NCI-H1105 (cell line): ENCODE measurements at places on chromosomes 3 and 15.

DNA sequence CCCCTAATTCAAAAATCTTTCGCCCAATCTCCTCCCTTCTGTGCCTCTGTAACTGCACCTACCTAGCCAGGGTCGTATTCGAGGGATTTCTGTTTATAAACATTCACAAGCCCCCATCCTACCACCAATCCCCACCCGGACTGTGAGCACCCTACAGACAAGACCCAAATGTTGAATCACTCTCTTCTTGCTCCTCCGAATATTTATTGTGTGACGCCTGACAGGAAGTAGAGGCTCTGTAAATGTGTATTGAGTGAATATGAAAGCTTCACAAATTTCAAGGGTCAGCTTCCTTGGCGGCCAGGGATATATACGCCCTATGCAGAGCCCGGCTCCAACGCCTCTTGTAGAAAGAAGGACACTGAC, 1.6 kb downstream of the BDH1 start:
- no peak for DNase-seq

DNA sequence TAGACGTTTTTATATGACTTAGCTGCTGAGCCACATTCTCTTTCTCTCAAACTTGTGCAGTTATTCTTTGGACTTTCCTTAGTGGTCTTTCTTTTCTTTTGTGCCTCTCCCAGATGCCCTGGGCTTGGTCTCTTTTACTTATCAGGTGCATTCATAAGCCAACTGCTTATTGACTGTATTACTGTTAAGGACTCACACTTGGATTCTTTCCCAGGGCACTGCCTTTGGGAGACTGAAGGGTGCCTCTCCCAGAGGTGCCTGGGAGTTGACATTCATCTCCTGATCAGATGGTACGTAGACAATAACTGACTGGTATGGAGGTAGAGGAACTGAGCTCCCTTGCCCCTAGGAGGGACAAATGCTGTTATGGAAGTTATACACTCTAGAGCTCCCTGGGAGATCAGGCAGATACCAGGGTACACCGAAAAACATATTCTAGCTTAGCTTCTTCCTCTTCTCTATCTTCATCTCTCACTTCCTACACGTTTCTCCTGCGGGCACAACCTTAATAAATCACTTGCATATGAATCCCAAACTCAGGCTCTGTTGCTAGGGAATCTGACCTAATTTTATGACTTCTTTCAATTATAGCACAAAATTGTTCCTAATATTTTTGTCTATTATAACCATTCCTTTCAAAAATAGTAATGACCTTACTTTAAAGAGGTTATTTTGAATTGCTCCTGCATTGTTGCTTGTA, 24.7 kb downstream of the PARP15 start:
- DNase-seq, result no peak

- DNase-seq, result no peak
Measured at GRCh38 chr3:179450901-179451264, 387 bp downstream of the GNB4 start.

- DNase-seq, result no peak
Measured at GRCh38 chr3:7428206-7428718, 567.3 kb downstream of the GRM7 start.

- DNase-seq, result no peak
Measured at GRCh38 chr15:41934843-41935242, 37.5 kb downstream of the EHD4 start.

DNA sequence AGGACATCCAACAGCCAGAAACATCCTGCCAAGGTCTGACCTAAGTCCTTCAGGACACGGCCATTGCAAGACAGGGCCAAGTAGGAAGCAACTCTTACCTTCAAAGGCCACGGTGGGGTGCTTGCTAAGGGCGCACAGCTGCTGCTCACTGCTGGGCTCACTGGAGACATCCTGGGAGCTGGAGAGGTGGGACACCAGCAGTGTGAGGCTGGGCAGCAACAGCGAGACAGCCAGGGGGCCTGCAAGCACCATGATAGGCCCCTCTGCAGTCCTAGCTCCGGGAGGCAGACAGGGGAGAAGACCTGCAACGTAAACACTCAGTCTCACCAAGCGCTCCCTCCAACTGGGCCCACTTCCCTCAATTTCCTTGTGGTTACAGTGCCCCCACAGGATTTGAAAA, 79.2 kb downstream of the SEMA5B start:
- DNase-seq, result no peak

GRCh38 chr15:29596266-29596665, 226.0 kb downstream of the TJP1 start:
- DNase-seq, result no peak

- DNase-seq, result no peak
Measured at GRCh38 chr15:38660738-38661137, 96.1 kb upstream of the RASGRP1 start.

DNA sequence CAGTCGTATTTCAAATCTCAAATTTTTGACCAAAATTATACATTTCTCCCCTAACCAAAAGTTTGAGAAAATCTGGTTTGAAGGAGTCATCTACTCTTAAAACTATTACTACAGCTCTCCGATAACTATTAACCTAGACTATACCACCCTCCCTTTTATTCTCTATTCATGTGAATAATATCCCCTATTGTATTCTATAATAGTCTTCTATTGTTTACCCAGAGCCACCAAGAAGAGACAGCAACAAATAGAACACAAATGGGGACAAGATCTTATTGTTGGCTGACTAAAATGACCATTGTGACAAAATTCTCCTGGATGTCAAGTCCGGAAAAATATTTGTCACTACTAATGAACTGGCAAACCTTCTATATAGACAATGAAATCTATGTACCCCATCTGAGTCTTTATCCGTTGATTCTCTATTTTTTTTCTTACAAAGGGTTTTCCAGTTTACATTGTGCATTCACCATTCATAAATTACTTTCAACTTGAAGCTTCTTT, 618.0 kb downstream of the CADM2 start:
- no peak for DNase-seq

DNA sequence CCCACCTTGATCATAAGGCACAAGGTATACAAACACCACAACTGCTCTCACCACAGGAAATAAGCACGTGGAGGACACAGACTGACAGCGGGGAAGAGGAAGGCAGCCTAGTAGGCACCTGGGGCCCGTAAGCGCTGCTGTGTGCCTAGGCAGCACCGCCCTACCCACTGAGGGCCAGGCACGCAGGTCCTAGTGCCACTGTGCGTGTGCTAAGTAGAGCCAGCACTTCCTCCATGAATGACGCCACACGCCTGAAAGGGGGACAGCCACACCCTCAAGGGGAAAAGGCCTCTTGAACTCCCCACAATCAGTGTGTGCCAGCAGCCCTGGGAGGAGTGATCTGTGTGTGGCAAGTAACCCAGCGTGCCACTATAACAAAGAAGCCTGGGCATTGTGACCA, 73.0 kb downstream of the ATP1B3 start:
- DNase-seq, result no peak

GRCh38 chr3:42668793-42669217, 15.3 kb downstream of the ZBTB47 start:
- no peak for DNase-seq

- DNase-seq, result no peak
Measured at GRCh38 chr3:13111173-13111872, 38.1 kb upstream of the IQSEC1 start.

DNA sequence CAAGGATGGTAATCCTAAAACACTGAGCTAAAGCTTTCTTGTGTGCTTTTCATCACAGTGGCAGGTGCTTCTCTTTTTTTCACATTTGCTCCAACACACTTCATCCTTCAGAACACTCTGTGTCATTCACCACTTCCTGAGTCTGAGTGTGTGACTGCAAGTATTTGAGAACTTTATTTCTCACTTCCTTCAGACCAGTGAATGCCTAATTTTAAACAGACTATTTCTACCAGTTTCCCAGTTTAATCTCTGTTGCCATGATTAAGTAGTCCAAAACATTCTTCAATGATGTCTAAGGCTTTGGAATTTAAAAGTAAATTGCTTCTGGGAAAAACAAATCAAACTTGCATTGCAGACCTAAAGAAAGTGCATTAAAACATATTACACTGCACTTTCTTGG, 541.2 kb downstream of the RBMS3 start:
- no peak for DNase-seq

- DNase-seq, result no peak
Measured at GRCh38 chr3:132596816-132597433, at the start of gene ACKR4. TSS of gene ACKR4 (plus strand) at chr3:132597270. CDS start at chr3:132600398, 3,128 bp downstream.

DNA sequence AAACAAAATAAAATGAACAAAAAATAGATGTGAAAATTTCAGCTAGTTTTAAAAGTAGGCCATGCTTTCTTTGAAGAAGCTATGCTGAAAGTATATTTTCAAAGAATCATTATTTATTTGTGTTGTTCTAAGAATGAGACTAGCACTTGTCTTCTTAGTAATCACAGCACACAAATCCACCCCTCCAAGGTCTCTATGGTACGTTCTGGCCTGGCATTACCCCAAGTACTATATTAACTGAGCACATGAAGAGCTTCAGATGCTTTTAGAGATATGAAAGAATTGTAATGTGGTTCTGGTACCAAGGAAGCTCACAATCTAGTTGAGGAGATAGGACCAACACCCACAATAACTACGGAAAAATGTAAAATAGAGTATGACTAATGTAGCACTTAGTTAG, 416.5 kb downstream of the PLCL2 start:
- DNase-seq, result no peak

GRCh38 chr15:56950979-56951378, 32.5 kb downstream of the TCF12 start:
- no peak for DNase-seq

GRCh38 chr3:48543271-48543866, 13.2 kb downstream of the PFKFB4 start:
- no peak for DNase-seq

GRCh38 chr15:55846116-55846707, 103.3 kb upstream of the PRTG start:
- peak; percentile 32 for DNase-seq

DNA sequence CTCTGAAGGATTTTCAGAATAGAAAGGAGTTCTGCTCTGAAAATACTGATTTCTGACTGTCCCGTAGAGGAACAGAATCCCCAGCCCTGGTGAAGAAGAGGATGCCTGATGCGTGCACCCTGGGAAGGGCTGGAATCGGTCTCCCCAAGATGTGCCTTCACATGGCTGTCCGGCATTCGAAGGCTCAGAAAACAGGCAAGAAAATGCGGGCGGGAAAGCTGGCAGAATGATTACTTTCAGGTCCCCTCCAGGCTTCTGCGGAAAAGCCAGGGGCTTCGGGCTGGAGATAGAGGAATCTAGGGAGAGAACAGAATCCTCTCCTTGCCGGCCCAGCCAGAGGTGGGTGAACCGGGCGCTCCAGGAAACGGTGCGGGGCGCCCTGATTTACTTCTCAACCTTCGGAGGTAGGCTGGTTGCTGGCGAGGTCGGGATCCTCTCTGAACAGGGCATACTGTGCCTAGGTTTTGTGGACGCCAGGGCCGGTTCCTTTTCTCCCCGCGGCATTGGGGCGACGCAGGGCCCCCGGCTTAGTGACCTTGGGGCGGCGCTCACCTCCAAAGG, 2.5 kb downstream of the FOXL2NB start:
- no peak for DNase-seq

- DNase-seq, result no peak
Measured at GRCh38 chr3:177574222-177574856, 377.1 kb upstream of the TBL1XR1 start.

DNA sequence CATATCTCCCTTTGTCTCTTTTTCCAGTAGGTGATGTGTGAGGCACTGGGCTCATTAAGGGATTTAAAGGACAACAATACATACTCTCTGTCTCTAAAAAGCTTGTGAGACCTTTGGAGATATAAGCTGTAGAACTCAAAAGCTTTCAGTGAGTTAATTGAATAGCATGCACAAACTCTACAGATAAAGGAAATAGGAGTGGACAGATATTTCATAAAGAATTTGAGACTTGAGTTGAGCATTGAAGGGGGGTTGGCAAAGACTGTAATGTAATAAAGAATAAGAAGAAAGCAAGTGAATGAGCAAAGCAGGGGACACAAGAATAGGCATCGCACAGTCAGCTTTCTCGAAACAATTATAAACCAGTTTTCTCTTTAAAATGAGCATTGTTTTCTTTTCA, 583.4 kb upstream of the DPPA4 start:
- DNase-seq, result no peak

- DNase-seq, result no peak
Measured at GRCh38 chr15:81302701-81303109, 21.2 kb downstream of the STARD5 start.

DNA sequence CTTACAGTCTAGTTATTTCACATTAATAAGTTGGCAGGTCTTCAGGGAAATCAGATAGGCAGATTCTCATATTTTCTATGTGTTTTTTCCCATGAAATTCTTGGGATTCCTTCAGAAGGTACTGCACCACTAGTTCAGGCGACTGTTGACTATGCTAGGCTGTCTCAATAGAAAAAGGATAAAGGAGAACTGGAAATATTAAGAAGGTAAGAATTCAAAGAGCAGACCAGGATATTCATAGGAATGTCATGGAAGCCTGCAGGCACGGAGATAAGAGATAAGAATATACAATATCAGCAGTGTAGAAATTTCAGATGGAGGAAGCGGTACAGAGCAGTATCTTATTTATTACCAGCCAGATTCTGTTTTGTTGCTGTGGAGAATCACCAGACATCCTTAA, 432.1 kb upstream of the MDFIC2 start:
- no peak for DNase-seq

GRCh38 chr3:180918542-180918941, 6.1 kb downstream of the FXR1 start:
- DNase-seq, result no peak

GRCh38 chr15:57914350-57915055, 151.0 kb downstream of the ALDH1A2 start:
- DNase-seq, result no peak

- DNase-seq, result peak; percentile 23
Measured at GRCh38 chr3:54122324-54123002, at the start of gene CACNA2D3. TSS of gene CACNA2D3 (plus strand) at chr3:54122552.

GRCh38 chr3:119660474-119661440, at the start of gene POPDC2:
TSS of gene POPDC2 (minus strand) at chr3:119660589. CDS start at chr3:119660423, 166 bp downstream.
- DNase-seq, result no peak

- no peak for DNase-seq
Measured at GRCh38 chr15:78944202-78944625, 632 bp downstream of the CTSH start.

GRCh38 chr3:98361289-98361688, 7.6 kb downstream of the OR5K4 start:
- no peak for DNase-seq

- no peak for DNase-seq
Measured at GRCh38 chr3:12593473-12593872, 36.6 kb downstream of the MKRN2 start.

- no peak for DNase-seq
Measured at GRCh38 chr3:94794563-94794962, 731.7 kb downstream of the NSUN3 start.

- DNase-seq, result no peak
Measured at GRCh38 chr3:81782585-81782984, 21.1 kb upstream of the GBE1 start.

GRCh38 chr3:106819440-106819839, 557.8 kb upstream of the CCDC54 start:
- no peak for DNase-seq

GRCh38 chr3:33652736-33653135, 65.3 kb downstream of the CLASP2 start:
- peak; percentile 32 for DNase-seq

GRCh38 chr15:43212299-43212698, 8.5 kb downstream of the EPB42 start:
- no peak for DNase-seq

- DNase-seq, result no peak
Measured at GRCh38 chr3:128060473-128061381, 8.5 kb downstream of the SEC61A1 start.
